ENCODE measurements at places on chromosomes 13 and 19. TPM values are rescaled to one million over a fixed set of nuclear protein-coding genes. Genes with fewer than 3 reads are reported as not detected.

Gene KCNC3
- 2.4 TPM for total RNA-seq

Gene FFAR2
- total RNA-seq, result 1.4 TPM

Gene CDC34
- total RNA-seq, result 75.0 TPM

Gene BCL2L12
- total RNA-seq, result 10.1 TPM

Gene KCNN1
- total RNA-seq, result 0.72 TPM

Data from heart right ventricle (tissue), 16 donors.